GM06990 (cell line): ENCODE measurements at places on chromosomes 6 and 20.

- no peak for DNase-seq
Measured at GRCh38 chr6:137219664-137220252, 573 bp upstream of the IFNGR1 start.

- DNase-seq: no peak
Measured at GRCh38 chr20:9070304-9070703, 1.4 kb downstream of the PLCB4 start.

- DNase-seq: no peak
Measured at GRCh38 chr20:20765696-20766365, 53.4 kb upstream of the RALGAPA2 start.

DNA sequence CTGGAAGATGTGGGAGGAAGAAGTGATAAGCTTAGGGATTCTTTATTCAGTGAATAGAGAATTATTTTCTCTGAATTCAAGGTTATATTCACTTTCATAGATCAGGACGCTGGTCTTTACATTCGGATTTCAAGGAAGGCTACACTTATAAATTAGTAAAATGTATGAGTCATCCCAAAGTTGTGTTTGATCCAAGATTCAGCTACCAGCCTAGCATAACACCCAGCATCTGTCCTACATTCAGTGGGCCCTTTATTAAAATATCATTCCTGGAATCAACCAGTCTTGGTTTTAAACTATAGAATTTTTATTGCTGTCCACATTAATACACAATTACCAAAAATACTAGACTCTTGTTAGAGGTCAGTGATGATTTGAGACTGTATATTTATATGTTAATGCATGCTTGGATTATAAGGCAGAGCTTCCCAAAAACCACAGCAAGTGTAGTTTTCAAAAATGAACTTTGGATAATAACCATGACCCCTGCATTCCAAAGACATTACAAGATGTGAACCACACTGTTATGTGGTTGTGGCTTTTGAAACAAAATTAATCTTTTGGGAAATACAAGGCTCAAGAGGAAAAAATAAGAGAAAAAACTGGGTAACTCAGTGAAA is 210.7 kb upstream of the CNR1 start:
- DNase-seq: no peak

GRCh38 chr20:54207053-54207742 is 689 bp upstream of the PFDN4 start:
- DNase-seq: no peak

- no peak for DNase-seq
Measured at GRCh38 chr6:116572162-116572561, 858 bp downstream of the RWDD1 start.

GRCh38 chr6:35518566-35519312 is 6.0 kb upstream of the TULP1 start:
- DNase-seq: no peak

- DNase-seq: no peak
Measured at GRCh38 chr20:49167811-49168507, 20.2 kb downstream of the STAU1 start.

GRCh38 chr6:9581155-9581554 is 833.7 kb downstream of the TFAP2A start:
- DNase-seq: no peak

DNA sequence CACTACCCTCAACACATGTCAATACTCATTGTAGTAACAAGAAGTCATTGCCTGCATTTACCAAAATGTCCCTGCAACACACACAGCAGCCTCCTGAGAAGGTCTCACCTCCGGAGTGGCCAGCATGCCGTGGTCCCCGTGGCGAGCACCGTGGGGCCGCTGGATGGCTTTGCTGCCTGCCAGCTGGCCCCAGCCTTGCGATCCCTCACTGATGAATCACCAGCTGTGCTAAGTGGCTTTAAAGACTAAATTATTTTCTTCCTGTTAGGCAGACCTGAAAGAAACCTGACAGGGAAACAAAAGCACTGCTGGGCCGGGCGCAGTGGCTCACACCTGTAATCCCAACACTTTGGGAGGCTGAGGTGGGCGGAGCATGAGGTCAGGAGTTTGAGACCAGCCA is 306.7 kb downstream of the CDH4 start:
- no peak for DNase-seq

GRCh38 chr6:54188846-54189245 is 77.6 kb downstream of the MLIP start:
- no peak for DNase-seq

DNA sequence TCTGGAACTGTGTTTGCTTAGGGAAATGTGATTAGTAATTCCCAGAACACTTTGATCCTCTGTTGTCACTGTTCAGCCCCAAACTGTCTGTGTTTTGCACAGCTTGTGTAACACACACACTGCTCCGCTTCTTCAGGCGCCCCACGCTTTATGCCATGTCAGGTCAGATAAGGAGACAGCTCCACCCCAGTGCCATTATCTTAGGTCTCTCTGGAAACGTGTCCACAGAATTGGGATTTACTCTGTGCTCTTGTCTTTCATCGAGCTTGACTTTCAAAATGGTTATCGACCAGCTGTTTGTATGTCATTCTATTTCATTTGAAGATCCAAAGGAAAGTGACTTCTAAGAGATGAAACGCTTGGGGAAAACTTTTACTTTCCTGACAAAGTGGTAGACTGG is 106.4 kb upstream of the SSTR4 start:
- DNase-seq: no peak

DNA sequence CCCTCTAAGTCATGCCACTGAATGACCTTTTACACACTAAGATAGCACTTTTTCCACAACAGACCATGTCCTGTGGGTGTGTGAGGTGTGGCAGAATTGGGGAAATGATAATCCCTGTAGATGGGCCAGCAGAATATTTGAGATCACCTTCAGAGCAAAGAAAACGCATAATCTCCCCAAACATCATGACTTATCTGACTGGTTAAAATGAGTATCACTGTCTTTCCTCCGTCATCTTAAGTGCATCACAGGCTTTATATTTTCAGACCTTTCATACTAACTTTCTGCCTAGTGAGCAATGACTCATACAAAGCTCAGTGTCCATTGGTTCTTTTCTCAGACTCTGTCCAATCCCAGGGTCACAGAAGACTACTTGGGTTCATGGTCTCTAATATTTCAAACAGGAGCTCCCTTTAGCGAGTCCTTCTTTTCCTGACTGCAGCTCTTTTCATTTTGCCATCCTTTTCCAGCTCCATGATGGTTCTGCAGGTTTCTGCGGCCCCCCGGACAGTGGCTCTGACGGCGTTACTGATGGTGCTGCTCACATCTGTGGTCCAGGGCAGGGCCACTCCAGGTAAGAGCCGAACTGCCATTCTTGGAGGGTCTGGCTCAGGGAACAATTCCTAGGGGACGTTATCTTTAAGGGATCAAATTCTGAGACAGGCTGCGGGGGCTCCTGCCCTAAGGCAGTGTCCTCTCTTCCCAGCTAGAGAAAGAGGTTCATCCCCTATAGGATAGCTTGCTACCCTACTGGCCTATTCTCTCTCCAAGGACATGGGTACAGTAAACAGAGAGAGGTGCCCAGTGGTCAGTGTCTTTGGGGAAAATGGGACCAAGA is at the start of gene HLA-DPB1:
HLA-DPB1 (plus strand) TSS at position 423 of the 838 bp plus-strand sequence; CDS start at position 475, 52 bp downstream.
- DNase-seq: peak; percentile 76

DNA sequence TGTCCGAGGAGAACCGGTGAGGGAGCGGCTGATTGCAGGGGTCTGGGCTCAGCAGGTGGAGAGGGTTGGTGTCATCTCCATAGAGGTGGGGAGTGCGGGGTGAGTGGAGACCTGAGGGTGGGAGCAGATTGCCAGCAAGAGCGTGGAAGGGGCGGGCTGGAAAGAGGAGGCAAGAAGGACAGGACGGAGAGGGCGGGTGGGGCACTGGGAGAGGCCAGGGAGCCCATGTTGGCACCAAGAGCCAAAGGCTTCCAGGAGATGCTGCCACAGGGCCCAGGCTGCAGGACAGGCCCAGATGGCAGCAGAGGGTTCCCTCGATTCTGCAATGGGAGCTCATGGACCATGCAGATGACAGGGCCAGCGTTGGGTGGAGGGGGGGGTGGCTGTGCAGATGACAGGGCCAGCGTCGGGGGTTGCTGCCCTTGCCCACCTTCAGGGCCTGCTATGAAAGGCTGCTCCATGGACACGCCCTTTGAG is 105.4 kb downstream of the TMEM242 start:
- DNase-seq: no peak

GRCh38 chr6:169370054-169370453 is 116.4 kb upstream of the THBS2 start:
- no peak for DNase-seq

- DNase-seq: no peak
Measured at GRCh38 chr6:130529569-130530149, 163.8 kb downstream of the TMEM200A start.
